ENCODE measurements at places on chromosomes 12 and 14.
A peak's percentile ranks its signal among the peaks of the same experiment; 100 is the strongest.

GRCh38 chr12:129614221-129614885, 289.5 kb downstream of the TMEM132D start:
- no peak for DNase-seq

DNA sequence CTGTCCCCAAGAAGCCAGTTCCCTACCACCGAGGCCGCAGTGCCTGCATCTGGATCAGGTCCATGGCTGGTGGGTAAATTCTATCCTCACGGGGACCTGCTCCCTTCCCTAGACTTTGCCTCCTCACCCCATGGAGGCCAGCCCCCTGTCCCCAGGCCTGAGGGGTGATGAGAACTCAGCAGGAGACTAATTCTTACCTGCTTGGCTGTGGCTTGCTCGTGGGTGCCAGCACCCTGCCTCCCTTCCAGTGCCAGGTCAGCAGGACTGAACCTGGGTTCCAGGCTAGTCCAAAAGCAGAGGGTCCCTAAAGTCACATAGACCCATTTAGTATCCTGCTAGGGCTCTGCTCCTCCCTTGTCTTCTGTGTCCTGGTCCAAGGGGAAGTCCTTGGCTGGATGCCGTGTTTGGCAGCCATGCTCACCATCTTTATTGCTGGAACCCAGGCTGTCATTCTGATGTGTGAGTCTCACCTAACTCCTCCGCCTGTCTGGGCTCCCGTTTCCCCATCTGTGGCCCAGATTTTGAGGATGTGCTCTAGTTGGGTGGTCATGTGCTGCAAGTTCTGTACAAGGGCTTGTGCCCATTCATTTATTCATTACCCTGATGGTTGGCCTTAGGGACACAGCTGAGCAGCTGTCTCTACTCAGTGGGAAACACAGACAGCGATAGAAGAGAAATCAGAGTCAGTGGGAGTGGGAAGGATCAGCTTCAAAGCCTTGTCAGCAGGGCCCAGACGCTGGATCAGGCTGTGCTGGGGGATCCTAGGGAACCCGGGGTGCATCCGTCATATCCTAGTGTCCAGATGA, 949 bp downstream of the PLBD2 start:
- no peak for DNase-seq

GRCh38 chr14:99122521-99123125, 149.4 kb downstream of the BCL11B start:
- no peak for DNase-seq

DNA sequence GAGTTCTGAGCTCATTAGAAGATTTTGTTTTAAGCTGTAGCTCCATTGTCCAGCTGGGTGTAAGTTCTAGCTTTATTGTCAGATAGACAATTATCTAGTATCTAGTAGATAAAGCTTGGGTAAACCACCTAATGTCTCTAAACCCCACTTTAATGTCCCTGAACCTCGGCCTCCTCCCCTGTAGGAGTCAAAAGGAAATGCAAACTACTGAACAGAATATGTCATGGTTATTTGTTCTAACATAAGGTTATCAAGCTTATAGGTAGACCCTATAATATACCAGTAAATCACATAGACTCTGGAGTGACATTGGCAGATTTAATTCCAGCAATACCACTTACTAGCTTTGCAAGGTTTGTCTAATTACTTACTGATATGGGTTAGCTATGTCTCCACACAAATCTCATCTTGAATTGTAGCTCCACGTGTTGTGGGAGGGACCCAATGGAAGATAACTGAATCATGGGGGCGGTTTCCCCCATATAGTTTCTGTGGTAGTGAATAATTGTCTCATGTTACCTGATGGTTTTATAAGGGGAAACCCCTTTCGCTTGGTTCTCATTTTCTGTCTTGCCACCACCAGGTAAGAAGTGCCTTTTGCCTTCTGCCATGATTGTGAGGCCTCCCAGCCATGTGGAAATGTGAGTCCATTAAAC, 29.4 kb downstream of the BCAT1 start:
- no peak for DNase-seq

DNA sequence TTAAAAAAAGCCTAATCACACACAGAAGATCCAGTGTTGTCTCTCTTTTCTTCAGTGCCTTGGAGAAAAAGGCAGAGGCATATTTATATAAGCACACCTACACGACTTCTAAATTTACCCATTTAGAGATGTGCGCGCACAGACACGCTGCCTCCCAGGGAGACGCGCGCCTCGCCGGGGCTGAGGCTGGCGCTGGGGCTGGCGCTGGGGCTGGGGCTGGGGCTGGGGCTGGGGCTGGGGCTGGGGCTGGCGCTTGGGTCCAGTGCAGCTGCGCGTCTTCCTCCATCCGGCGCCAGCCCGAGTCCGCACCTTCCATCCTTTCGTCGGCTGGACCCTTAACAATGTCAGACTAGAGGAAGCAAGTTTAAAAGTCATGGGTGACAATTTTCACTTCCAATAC, 118.4 kb upstream of the ARID2 start:
- DNase-seq = no peak

- DNase-seq = no peak
Observed at GRCh38 chr14:51977075-51977474, 12.3 kb upstream of the RTRAF start.

- peak; percentile 69 for DNase-seq
Observed at GRCh38 chr12:6333566-6333965, 8.3 kb downstream of the TNFRSF1A start.

- DNase-seq = no peak
Observed at GRCh38 chr12:1970331-1970900, 33.8 kb downstream of the DCP1B start.

DNA sequence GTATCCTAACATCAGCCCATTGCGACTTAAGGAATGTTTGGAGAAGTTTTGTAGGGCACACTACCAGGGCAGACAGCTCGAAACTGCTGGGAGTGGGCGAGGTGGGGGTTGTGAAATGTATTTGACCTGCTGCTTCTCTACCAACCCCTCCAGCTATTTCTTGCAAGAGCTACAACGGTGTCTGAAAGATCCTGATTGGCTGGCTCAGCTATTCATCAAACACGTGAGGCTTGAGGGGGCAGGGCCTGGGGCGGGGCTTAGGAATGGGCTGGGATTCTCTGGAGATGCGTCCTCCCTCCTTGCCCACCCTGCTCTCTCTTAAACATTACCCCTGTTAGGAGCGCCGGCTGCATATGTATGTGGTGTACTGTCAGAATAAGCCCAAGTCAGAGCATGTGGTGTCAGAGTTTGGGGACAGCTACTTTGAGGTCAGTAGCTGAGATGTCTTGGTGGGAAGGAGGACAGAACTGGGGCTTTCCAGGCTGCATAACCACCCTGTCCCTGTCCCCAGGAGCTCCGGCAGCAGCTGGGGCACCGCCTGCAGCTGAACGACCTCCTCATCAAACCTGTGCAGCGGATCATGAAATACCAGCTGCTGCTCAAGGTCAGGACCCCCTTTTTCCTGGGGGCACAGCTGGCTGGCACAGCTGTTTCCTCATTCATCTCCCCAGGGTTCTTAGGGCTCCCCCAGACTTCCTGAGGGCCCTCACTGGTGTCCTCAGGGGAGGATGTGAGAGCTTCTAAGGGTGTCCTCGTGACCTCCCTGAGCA, 3.1 kb downstream of the ARHGEF25 start:
- no peak for DNase-seq

GRCh38 chr14:50778721-50779483, 52.1 kb downstream of the NIN start:
- peak; percentile 9 for DNase-seq

DNA sequence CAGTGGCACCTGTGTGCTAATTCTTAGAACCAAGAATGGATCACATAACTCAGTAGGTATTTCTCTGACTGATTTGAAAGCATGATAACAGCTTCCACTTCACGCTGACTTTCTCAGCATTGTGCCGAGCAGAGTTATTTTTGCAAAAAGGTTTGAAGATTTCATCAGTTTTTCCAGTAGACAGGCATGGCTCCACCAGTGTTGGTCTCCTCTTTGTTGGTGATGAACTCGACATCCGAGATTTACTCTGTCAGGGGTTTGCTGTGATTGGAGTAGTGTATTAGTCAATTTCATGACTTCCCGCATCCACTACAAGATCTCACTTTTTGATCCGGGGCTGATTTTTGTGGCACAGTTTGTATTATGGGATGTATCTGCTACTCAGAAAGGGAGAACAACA, 85.3 kb downstream of the PRKCH start:
- no peak for DNase-seq

GRCh38 chr12:93682846-93683261, 5.7 kb downstream of the CRADD start:
- DNase-seq = no peak

GRCh38 chr12:19035536-19035935, 94.0 kb upstream of the PLEKHA5 start:
- no peak for DNase-seq

DNA sequence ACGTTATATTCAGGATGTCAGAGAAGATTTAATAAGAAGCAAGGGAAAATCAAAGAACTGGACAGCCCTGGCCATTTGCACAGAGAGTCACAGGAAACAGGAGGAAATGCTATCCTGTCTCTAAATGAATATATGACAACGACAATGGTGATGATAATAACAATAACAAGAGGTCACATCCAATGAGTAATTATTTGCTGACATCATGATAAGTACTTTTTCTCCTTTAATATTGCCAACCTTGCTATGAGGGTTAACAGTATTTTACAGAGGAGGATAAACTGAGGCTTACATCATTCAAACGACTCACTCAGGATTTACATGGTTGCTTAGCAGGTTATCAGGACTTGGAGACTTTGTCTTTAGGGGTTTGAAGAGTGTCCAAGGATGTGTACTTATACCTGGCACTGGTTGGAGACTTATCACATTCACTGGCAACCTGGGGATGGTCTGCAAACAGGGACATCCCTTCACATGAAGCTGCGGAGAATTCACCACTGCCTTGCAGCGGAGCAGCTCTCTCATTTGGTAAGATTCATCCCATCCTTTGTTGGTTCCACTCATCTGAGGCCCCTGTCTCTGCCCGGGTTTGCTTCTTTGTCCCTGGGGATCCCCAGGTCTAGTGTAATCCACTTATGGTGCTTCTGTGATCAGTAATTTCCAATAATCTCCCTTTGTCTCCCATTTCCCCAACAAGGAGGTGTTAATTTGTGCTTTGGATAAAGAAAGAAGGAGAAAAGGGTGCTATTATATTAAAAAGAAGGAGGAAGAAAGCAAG, 637.8 kb downstream of the BCL11B start:
- no peak for DNase-seq

Measured in RWPE1 (cell line).